CD4-positive, alpha-beta T cell treated with Interleukin-10 for 1 hour (primary cell): ENCODE measurements at places on chromosomes 2 and 18.

DNA sequence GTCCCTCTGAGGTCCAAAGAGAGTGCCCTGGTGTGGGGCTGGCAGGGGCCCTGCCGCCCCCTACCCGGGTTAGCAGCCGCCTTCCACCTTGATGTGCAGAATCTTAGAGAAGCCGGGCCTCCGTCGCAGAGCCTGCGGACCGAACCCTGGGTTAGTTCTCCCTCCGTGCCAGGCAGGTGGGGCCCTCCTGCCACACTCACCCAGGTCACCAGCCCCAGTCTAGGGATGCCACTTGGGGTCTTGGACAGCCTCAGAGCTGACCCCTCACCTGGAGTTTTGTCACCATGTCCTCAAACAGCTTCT, 24.8 kb downstream of the CCT7 start:
- no peak for DNase-seq

DNA sequence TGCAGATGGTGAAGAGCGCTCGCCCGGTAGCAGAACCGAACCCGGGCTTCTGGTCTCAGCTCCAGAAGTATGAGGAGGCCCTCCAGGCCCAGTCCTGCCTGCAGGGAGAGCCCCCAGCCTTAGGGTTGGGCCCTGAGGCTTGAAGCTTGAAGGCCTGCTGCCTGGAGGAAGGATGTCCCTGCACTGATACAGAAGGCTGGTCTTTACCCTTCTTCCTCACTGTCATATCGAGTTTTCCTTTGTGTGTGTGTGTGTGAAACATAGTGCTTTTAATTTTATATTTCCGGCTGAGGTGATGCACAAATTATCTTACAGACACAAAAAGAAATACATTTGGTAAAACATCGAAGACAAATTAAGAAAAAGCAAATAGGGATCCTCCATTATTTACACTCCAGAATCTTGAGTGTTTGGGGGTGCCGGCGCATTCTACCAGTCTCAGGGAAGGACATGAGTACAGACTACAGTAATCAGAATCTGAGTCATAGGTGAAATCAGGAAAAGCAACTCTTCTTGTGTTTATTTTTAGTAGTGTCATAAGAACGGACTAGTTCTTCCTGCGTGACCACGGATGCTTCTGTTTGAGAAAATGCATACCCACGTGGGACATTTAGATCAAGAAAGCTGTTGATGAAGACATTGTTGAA, 1.3 kb downstream of the DUSP28 start:
- DNase-seq: peak; percentile 50

- DNase-seq: no peak
Measured at GRCh38 chr2:177143444-177143843, 69.2 kb upstream of the HNRNPA3 start.

DNA sequence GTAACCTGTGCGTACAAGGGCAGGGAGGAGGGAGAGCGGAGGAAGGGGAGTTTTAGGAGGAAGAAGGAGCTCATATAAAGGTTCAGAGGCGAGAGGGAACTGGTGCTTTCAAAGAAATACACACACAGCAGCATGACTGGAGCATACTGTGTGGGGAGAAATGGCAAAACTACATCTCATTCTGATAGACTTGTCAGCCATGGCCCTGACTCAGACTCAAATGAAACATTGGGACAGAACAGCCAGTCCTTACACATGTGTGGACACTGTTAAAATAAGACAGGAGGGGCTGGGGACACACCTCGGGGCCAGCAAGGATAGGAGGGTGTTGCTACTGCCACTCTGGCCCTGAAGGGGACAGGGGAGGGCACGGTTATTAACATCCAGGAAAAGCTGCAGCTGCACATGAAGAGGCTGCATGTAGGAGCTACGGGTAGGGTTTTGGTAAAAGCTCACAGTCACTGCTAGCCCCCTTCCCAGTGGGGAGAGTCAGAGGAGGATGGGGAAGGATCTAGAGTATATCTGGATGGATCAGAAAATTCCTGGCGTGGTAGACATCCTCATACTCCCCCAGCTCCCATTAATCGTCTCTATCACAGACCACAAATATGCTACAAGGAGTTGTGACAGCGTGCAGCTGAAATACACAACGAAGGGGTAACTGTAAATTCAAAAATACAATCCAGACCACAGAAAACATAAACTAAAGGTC, 110.5 kb downstream of the GATA6 start:
- no peak for DNase-seq
